SJSA1 (cell line): ENCODE measurements at places on chromosomes 6 and 20. TPM values are rescaled to one million over a fixed set of nuclear protein-coding genes. Genes with fewer than 3 reads are reported as not detected.

DNA sequence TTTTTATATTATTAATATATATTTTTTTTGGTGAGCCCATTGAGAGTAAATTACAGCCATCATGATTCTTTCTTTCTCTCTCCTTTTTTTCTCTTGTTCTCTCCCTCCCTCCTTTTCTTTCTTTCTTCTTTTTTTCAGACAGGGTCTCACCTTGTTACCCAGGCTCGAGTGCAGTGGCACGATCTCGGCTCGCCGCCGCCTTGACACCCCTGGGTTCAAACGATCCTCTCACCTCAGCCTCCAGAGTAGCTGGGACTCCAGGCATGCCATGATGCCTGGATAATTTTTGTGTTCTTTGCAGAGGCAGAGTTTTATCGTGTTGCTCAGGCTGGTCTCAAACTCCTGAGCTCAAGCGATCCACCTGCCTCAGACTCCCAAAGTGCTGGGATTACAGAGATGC, 1.6 kb downstream of the CCDC170 start:
- no peak overlapping the region for H3K4me3 ChIP-seq
- no peaks in the 10 kb centered on the region; the same call in 1 of the 2 replicates for H3K36me3 ChIP-seq
- no peak for DNase-seq
- H3K27ac ChIP-seq: no peak overlapping the region

DNA sequence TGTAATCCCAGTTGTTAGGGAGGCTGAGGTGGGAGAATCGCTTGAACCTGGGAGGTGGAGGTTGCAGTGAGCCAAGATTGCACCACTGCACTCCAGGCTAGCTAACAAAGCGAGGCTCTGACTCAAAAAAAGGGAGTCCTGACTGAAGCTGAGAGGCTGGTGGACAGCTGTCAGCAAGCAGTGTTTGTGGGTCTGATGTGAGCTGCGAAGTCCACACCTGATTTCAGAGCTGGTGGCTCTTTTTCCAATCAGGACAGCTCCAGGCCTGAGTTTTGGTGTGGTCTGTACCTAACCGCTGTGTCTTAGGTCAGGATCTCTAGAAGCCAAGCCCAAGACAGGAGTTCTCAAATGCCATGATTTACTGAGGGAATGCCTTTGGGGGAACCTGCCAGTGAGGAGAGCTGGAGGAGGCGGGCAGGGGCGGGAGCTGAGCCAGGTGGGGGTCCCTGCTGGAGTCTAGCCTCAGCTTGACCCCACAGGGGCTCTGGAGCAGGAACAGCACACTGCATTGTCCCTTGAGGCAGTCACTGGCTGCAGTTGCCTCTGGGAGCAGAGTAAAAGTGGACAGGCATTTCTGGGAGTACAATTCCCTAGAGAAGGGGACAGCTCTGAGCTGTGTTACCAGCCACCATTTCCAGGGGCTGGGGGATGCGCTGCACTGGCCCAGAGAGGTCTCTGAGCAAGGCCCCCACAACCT, 5.0 kb downstream of the GFRA4 start:
- peaks cover 4% of the 10 kb centered on the region; the same call in 1 of the 2 replicates for H3K4me1 ChIP-seq
- no peak overlapping the region for H3K4me3 ChIP-seq
- H3K27ac ChIP-seq: no peak overlapping the region
- no peak for DNase-seq
- no peaks in the 10 kb centered on the region for H3K36me3 ChIP-seq

- no peak overlapping the region for H3K4me3 ChIP-seq
- no peaks in the 10 kb centered on the region for H3K36me3 ChIP-seq
- DNase-seq: no peak
Observed at GRCh38 chr6:96194675-96195074, 178.9 kb downstream of the FUT9 start.

DNA sequence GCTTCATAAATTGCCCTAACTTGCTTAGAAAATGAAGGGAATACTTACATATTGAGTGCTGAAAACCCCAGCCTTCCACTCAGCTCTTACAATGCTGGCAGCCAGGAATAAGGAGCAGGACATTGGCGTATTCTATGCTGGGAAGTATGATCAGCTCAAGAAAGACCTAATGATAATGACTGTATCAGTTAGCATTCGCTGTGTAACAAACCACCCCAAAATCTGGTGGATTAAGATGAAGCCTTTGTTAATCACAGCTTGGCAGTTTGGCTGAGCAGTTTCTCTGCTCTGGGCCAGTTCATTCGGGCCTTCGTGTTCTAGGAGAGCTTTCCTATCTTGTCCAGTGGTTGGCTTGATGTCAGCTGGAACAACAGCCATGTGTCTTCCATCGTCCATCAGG, 33.4 kb upstream of the TUBB2A start:
- no peak overlapping the region for H3K4me3 ChIP-seq
- H3K27me3 ChIP-seq: no peaks in the 10 kb centered on the region
- H3K36me3 ChIP-seq: no peaks in the 10 kb centered on the region
- no peak for DNase-seq
- no peaks in the 10 kb centered on the region for H3K4me1 ChIP-seq

DNA sequence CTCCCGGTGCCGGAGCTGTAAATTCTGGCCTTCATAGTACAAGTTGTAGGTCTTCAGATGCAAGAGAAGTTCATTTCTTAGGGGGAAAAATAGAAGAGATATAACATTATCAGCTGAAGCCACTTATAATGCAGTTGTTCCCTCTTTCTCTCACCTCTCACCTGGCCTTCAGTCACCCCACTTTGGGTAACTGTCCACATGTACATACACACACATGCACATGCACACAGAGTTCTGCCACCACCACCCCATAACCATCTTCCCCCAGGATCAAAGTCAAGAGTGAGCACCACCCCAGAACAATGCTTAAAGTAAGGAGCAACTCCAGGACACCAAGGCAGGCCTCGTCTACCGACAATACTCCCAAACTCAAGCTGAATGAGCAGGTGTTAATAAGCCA, 76.3 kb downstream of the PRND start:
- H3K4me1 ChIP-seq: no peaks in the 10 kb centered on the region
- no peaks in the 10 kb centered on the region for H3K27me3 ChIP-seq
- no peak overlapping the region for H3K4me3 ChIP-seq
- no peak for DNase-seq
- H3K27ac ChIP-seq: no peak overlapping the region

- H3K36me3 ChIP-seq: no peaks in the 10 kb centered on the region
- no peak overlapping the region for H3K4me3 ChIP-seq
- no peaks in the 10 kb centered on the region; the same call in 1 of the 2 replicates for H3K27me3 ChIP-seq
- no peak overlapping the region for H3K27ac ChIP-seq
Observed at GRCh38 chr6:24458941-24459340, 30.4 kb downstream of the GPLD1 start.

DNA sequence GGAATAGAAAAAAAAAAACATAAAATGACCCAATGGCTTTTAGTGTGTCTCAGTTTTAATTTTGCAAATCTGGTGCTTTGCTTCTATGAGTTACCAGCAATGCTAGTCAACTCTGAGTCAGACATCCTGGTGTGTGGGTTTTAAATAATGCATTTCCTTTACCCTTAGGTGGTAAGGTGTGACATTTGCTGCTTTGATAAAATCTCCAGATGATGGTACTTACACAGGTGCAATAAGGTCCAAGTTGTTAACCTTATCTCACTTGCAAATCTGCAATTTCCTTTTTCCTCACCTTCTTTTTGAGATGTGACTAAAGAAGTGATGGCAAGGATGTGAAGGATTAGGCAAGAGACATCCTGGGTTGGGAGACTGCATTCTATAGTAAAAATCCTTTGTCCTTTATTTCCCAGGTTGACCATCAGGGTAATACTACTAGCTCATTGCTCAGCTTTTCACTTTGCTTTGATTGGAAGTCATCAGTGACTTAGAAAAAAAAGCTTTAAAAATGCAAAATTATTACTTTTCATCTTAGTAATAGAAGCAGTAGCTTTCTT, 818.5 kb upstream of the FLRT3 start:
- H3K36me3 ChIP-seq: no peaks in the 10 kb centered on the region
- H3K4me1 ChIP-seq: no peaks in the 10 kb centered on the region
- H3K27me3 ChIP-seq: no peaks in the 10 kb centered on the region
- DNase-seq: no peak
- no peak overlapping the region for H3K4me3 ChIP-seq
- no peak overlapping the region for H3K27ac ChIP-seq

DNA sequence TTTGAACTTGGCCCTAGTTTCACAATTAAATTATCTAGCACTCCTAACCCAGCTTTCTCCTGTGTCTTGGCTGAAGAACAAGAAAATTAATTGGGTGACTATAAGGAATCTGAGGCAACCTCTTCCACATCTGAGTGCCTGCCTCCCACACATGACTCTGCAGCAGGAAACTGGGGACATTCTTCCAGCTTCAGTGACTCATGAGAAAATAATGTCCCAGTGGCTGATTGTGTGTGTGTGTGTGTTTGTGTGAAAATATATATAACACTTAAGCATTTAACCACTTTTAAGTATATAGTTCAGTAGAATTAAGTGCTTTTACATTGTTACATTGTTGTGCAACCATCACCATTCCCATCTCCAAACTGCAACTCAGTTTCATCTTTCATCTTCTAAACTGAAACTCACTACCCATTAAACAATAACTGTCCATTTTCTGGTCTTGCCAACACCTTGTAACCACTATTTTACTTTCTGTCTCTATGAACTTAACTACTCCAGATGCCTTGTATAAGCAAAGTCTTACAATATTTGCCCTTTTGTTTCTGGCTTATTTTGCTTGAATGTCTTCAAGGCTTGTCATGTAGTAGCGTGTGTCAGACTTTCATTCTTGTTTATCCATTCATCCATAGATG, 8.7 kb downstream of the TRIM38 start:
- DNase-seq: peak; percentile 89
- H3K27me3 ChIP-seq: no peaks in the 10 kb centered on the region
- peaks cover 89% of the 10 kb centered on the region for H3K36me3 ChIP-seq

DNA sequence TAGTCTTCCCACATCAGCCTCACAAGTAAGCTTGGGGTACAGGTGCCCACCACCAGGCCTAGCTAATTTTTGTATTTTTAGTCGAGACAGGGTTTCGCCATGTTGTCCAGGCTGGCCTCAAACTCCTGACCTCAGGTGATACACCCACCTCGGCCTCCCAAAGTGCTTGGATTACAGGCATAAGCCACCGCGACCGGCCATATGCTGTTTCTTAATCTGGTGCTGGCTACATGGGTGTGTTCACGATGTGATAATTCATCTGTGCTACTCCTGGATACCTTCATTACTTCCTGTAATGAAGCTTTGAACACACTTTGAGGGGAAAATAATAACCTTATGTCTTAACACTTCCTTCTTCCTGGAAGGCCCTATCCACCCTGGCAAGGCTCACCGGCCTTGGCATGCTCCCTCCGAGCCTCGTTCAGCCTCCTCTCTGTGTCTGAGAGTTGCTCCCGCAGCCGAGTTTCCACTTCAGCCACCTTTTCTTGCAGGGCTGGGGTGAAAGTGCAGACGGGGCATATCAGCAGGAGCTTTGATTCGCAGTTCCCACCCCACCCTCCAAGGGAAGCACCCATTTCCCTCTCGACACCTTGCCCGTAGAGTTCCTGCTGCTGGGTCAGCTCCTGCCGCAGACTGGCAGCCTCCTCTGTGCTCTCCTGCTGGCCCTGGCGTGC, 5.6 kb upstream of the PSORS1C2 start:
- peaks cover 9% of the 10 kb centered on the region for H3K4me1 ChIP-seq
- H3K4me3 ChIP-seq: no peak overlapping the region
- no peaks in the 10 kb centered on the region for H3K27me3 ChIP-seq
- no peak overlapping the region for H3K27ac ChIP-seq
- peaks cover 37% of the 10 kb centered on the region for H3K36me3 ChIP-seq
- no peak for DNase-seq

DNA sequence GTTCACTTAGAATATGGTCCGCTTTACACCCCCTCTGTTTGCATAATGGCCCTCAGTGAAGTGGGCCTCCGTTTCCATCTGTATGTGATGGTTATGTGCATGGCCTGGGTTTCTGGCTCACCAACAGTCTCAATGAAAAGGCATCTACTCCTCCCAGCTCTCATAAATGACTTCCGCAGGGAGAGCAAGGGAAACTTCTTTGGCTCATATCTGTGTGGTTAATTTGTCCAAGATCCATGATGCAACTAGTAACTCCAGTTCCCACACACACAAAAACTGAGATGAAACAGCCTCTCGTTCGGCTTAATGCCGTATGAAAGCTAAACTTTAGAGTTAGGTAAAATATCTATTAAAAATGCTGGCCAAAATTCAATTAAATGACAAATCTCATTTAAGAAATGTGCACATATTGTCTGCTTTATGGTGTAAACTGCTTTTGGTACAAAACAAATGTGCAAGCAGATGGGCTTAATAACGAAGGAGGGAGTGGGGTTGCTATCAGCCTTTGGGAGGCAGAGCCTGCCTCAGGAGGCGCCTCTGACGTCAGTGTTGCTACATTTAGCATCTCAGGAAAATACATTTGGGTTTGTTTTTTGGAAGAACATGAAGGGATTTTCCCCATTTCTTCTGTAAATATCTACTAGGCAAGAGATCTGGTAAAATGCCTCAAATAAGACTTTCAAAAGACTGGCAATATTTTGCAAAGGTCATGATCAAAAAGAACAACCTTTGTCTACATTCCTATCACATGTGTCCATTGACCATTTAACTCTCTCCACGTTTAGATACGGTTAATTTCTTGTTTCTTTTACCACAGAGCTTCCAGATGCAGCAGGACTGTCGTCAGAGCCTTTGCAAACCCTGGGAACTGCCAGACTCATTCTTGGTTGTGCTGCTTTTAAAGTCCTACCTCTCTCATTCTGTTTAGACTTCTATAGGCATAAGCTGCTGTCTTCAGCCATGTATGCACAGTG, 96.8 kb downstream of the ARMC2 start:
- DNase-seq: no peak
- no peaks in the 10 kb centered on the region for H3K27me3 ChIP-seq
- H3K27ac ChIP-seq: no peak overlapping the region
- H3K36me3 ChIP-seq: no peaks in the 10 kb centered on the region

GRCh38 chr6:10591422-10592160, 70.4 kb downstream of the GCNT2 start:
- H3K27me3 ChIP-seq: no peaks in the 10 kb centered on the region
- no peak overlapping the region for H3K27ac ChIP-seq
- no peak for DNase-seq
- H3K4me1 ChIP-seq: peaks cover 18% of the 10 kb centered on the region
- no peak overlapping the region for H3K4me3 ChIP-seq
- H3K36me3 ChIP-seq: peaks cover 3% of the 10 kb centered on the region; the same call in 1 of the 2 replicates

DNA sequence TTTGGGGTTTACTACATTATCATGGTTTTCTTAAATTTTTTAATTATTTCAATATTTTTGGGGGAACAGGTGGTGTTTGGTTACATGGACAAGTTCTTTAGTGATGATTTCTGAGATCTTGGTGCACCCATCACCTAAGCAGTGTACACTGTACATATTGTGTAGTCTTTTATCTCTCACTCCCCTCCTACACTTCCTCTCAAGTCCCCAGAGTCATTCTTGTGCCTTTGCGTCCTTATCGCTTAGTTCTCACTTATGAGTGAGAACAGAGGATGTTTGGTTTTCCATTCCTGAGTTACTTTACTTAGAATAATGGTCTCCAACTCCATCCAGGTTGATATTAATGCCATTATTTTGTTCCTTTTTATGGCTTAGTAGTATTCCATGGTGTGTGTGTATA, 130.9 kb upstream of the CD93 start:
- no peak for DNase-seq
- H3K4me3 ChIP-seq: no peak overlapping the region
- H3K27ac ChIP-seq: no peak overlapping the region
- H3K36me3 ChIP-seq: no peaks in the 10 kb centered on the region
- no peaks in the 10 kb centered on the region for H3K27me3 ChIP-seq

- H3K36me3 ChIP-seq: no peaks in the 10 kb centered on the region
- H3K27ac ChIP-seq: peak overlapping the region; percentile 80
- peaks cover 25% of the 10 kb centered on the region for H3K4me1 ChIP-seq
- no peak overlapping the region for H3K4me3 ChIP-seq
Observed at GRCh38 chr20:13029687-13030375, 21.1 kb downstream of the SPTLC3 start.

GRCh38 chr20:16257021-16257420, 316.2 kb downstream of the KIF16B start:
- no peak overlapping the region for H3K27ac ChIP-seq
- no peaks in the 10 kb centered on the region for H3K27me3 ChIP-seq
- H3K36me3 ChIP-seq: no peaks in the 10 kb centered on the region
- no peak for DNase-seq

HMGCLL1 gene
- not detected in 2 replicates for total RNA-seq

CD109 gene
- 31.2 and 47.3 TPM in 2 replicates for total RNA-seq

ZC3H12D gene
- total RNA-seq: not detected in 2 replicates

MTFR2 gene
- 4.6 and 10.6 TPM in 2 replicates for total RNA-seq
